ENCODE measurements at places on chromosomes 6 and 20.

DNA sequence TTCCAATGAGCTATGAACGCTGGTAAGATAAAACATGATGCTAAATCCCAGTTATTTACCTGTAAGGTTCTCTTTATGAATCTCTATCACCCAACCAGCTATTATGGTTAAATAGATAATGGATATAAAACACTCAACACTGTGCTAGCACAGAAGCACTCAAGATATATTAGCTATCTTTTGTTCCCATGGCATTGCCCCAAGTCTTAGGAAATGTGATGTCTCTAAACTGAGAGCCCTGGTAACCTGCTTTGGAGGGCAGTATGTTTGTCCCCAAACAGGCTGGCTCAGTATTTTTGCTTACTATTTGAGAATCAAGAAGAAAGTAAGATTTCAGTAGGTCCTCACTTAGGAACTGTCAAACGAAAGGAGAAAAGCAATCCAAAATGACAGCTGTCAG lies 90.5 kb downstream of the BTBD9 start:
- no peak for DNase-seq

DNA sequence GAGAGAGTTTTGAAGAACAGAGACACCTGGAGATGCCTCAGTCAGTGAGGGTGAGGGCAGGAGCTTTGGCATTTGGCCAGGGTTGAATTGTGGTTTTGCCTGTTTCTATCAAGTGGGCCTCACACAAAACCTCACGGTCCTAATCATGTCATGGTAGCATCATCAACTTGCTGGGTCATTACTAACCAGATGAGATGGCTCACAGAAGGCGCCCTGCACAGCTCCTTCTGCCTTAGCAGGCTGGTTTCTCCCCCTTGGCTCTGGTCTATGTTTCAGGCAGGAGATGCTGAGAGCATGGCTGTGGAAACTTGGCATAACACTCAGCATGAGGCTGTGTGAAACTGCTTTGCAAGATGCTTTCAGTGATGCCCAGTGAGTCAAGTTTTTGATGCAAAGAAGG lies 99.3 kb downstream of the LRRC1 start:
- DNase-seq = no peak

GRCh38 chr6:29451471-29452193 lies 5.2 kb downstream of the OR11A1 start:
- DNase-seq = no peak

DNA sequence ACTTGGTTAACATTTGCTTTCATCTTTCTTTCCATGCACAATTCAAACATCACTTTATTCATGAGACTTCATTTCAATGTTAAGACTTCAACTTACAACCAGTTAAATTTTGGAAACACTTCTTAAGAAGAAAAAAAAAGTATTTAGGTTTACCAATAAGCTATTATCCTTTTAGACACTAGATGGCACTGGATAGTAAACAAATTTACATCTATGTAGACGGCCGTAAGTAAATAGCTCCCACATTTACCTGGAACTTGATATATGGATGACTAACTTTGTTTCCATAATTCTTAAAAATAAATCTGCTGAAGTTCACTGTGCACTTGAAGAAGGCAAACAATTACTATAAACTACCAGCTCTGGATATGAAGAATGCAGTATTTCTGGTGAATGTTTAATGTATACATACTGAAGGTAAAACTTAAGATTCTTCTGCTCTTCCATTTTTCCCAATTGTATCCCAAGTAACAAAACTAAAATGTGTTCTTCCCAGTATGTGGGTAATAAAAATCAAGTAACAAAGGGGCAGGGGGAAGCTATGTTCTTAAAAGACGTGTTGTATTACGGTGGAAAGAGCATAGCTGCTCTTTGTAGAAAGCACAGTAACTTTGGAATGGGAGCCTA lies 130.6 kb upstream of the C6orf118 start:
- no peak for DNase-seq

GRCh38 chr20:40173872-40174271 lies 515.2 kb downstream of the MAFB start:
- no peak for DNase-seq

DNA sequence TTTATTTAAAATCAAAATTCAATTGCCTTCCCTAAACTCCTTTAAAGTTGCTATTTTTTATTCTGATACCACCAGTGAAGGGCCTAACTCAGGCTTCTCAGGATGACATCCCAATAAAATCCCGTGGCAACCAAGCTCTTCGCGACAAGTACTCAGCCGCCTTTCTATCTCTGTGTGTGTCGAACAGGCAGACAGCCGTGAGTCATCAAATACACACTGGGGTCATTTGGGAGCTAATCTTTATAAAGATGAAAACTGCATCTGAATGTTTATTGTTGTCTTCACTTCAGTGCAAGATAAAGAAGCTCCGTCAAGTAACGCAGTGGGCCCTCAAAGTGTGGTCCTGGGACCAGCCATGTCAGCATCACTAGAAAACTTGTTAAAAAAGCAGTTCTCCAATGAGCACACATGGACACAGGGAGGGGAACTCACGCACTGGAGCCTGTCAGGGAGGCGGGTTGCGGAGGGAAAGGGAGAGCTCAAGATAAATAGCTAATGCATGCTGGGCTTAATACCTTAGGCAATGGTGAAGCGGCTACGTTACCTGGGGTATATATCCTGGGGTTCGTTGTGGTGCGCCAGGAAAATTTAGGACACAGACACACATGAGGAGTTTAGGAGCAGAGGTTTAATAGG lies 119.3 kb downstream of the RNF144B start:
- no peak for DNase-seq

- no peak for DNase-seq
Observed at GRCh38 chr6:159899994-159900745, 9.4 kb downstream of the MAS1 start.

- no peak for DNase-seq
Observed at GRCh38 chr6:95408111-95408510, 169.2 kb upstream of the MANEA start.

GRCh38 chr20:62133051-62133845 lies 9.9 kb downstream of the PSMA7 start:
- no peak for DNase-seq

GRCh38 chr6:39882531-39882899 lies 51.7 kb downstream of the MOCS1 start:
- DNase-seq = no peak
